ENCODE measurements at places on chromosomes 16 and 17. TPM values are rescaled to one million over a fixed set of nuclear protein-coding genes. Genes with fewer than 3 reads are reported as not detected.

DNA sequence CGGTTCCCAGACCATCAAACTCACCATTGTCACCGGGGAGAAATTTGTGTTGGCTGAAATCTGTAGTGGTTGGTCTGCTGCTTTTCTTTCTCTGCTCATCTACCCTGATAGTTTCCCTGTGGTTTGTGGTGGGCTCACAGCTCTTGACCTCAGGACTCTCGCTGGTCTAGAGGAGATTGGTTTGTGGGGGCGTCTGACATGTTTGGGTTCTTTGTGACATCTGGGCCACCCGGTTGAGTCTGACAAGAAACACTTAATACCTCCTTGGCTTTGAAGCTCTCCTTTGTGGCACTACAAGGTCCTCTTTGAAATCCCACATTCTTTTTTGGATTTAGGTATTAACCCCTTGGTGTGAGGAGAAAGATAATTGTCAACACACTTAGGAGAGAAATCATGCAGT, 662.0 kb downstream of the WWOX start:
- no peak for DNase-seq

- no peak for DNase-seq
Measured at GRCh38 chr17:32197987-32198386, 55.7 kb downstream of the RHOT1 start.

- DNase-seq = no peak
Measured at GRCh38 chr17:81712468-81713003, 452 bp downstream of the SLC25A10 start.

DNA sequence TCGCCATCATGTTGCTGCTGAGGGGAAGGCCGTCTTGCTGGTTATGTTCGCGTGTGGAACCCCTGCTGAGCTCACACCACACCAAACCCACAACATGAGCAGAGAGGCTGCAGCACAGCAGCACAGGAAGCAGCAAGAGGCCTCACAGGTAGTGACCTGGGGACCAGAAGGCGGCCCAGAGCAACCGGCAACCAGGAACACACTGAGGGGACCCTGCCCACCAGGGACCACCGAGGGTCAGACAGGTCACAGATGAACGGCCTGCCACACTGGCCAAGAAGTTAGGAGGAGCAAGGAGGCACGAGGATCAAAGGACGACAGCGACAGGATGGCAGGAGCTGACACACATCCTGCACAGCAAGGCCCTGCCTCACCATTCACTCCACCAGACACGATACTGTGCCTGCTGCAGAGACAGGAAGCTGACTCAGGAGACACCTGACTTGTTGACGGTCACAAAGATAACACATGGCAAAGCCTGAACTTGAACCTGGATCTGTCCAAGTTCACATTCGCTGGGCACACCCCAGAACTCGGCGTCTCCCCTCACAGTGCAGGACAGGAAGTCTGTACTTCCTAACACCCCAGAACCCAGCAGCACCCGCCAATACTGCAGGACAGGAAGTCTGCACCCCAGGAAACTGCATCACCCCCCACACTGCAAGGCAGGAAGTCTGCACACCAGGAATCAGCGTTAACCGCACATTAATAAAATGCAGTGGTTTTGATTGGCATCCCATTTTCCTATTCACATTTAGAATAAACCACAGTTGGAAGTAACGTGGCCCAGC, 98.5 kb downstream of the ZNF778 start:
- no peak for DNase-seq

GRCh38 chr17:36641331-36641876, 40.0 kb downstream of the MRM1 start:
- no peak for DNase-seq

The C16orf74 gene
- 0.76 TPM for polyA plus RNA-seq

The NME1 gene
- 57.0 TPM for polyA plus RNA-seq

The HBA1 gene
- polyA plus RNA-seq = 6,933 TPM

Data from muscle of back (tissue), 13 donors.